ENCODE measurements at places on chromosomes 2 and 18.

DNA sequence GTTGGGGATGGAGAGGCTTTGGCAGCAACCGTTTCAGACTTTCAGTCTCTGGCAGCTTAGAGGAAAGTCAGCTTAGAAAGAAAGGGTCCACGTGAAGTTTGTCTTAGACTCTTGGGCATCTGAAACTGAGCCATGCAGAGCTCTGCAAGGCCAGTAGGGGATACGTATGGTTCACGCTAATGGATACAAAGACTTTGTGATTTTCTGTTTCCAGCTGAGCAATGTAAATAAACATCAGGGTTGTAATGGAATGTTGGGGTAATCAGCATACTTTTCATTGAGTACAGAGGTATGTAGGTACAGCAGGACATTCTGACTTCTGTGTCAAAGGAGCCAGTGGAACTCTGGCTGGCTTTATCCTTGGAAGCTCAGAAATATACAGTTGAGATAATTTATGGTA, 31.0 kb downstream of the RALB start:
- no peak for DNase-seq

DNA sequence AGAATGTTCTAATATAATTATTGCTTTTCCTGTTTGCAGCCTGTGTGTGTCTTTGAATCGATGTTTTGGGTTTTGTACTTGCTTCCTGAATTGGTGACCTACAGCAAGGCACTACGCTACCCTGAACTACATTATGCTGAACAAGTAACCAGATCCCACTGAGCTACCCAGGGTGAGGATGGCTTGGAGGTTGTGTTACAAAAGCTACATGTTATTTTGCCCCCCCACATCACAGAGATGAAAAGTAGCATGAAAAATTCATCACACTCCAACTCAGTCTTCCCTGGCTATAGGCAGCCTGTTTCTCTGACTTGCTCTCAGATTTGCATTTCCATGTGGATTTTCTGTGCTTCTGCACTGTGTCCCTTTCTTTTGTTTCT, 162.1 kb downstream of the LDLRAD4 start:
- no peak for DNase-seq

GRCh38 chr18:44107187-44107586, 573.5 kb upstream of the SETBP1 start:
- no peak for DNase-seq

GRCh38 chr2:150095361-150096095, 391.9 kb downstream of the RND3 start:
- no peak for DNase-seq
